ENCODE measurements at places on chromosomes 16 and 17.

GRCh38 chr16:82995924-82996441 lies 369.2 kb downstream of the CDH13 start:
- peak; percentile 78 for DNase-seq

DNA sequence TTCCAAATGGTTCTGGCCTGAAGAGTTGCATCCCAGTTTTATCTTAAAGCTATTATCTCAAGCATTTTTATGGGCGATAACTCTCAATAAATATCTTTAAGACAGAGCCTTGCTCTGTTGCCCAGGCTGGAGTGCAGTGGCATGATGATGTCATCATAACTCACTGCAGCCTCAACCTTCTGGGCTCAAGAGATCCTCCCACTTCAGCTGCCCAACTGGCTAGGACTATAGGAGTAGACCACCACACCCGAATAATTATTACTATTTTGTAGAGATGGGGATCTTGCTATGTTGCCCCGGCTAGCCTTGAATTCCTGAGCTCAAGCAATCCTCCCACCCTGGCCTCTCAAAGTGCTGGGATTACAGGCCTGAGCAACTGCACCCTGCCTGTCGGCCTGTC lies 26.1 kb upstream of the CYTH1 start:
- no peak for DNase-seq

GRCh38 chr17:53032861-53033271 lies 789.9 kb upstream of the KIF2B start:
- DNase-seq: peak; percentile 98

GRCh38 chr17:39608142-39608981 lies 642 bp upstream of the NEUROD2 start:
- DNase-seq: peak; percentile 67

DNA sequence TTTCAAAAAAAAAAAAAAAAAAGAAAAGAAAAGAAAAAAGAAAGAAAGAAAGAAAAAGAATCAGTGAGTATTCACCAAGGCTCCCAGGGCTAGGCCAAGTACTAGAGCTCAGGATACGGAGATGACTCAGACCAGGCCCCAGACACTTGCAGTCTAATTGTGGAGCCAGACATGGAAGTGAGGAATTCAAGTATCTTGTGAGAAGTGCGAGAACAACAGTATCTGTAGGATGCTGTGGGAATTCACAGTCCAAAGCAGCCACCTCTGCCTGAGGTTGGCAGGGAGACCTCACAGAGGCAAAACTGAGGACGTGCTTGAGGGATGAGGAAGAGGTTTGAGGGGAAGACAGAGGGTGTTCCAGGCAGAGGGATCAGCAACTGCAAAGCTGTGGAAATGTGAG lies 14.0 kb upstream of the ALDOA start:
- DNase-seq: no peak

DNA sequence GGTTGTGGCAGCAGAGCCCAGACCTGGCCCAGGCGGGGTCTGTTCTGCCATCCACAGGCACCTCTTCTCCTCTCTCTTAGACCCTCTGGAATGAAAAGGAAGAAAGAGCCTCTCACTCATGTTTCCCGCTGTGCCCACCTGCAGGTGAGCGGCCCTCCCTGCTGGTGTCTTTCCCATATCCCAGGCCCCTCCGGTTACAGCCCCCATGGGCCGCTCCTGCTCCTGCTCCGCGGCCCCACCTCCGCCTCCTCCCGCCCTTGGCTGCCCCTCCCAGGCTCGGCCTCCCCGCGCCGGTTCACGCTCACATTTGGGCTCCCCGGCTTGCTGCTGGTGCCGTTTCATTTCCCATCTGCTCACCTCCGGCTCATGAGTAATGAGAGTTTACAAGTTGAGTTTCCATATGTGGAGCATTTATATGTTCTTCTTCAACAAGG lies 98.7 kb upstream of the SDK2 start:
- DNase-seq: no peak

DNA sequence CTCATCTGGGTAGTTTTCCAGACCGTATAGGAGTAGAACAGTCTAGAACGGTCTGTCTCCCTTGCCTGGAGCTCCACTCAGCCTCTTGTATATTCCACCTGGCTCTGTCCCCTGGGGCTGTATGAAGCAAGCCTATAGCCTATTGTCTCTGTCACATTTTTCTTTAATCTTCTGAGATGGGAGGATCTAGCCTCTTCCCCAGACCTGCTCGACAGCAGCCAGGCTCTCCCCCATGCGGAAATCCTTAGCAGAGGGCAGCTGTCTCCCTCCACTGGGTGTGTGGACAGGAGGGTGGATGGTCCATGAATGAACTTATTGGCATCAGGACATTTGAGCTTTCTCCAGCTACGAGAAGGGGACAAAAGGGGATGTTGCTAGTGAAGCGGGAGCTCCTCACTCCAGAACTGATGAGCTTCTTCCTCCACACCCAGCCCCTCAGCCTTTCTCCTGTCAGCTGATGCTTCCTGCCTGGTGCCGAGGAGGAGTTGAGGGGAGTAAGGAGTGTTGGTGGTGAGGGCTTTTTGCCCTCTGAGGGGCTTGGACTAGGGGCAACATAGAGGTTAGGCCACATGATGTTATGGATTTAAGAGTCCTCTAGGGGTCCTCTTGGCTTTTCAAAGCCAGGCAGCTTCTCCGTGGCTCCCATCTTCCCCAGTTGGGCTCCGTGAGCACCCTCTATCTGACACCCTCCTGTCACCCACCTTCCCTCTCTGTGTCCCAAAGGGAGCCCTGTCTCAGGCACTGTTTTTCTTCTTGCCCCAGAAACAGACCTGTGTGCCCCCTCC lies 28.0 kb downstream of the ARHGAP23 start:
- peak; percentile 50 for DNase-seq

- no peak for DNase-seq
These were observed 29.9 kb downstream of the RAD51C start for GRCh38 chr17:58722274-58722673.

- no peak for DNase-seq
These were observed 3.1 kb downstream of the SLC43A2 start for GRCh38 chr17:1625581-1625980.
